ENCODE measurements at places on chromosomes 4 and X.
A peak's percentile ranks its signal among the peaks of the same experiment; 100 is the strongest.

- DNase-seq, result no peak
- no peaks in the 10 kb centered on the region for H3K36me3 ChIP-seq
- no peak overlapping the region for H3K27ac ChIP-seq
- H3K4me3 ChIP-seq, result no peak overlapping the region
- no peaks in the 10 kb centered on the region for H3K27me3 ChIP-seq
- no peaks in the 10 kb centered on the region for H3K4me1 ChIP-seq
Measured at GRCh38 chrX:10507181-10507580, 113.2 kb downstream of the MID1 start.

DNA sequence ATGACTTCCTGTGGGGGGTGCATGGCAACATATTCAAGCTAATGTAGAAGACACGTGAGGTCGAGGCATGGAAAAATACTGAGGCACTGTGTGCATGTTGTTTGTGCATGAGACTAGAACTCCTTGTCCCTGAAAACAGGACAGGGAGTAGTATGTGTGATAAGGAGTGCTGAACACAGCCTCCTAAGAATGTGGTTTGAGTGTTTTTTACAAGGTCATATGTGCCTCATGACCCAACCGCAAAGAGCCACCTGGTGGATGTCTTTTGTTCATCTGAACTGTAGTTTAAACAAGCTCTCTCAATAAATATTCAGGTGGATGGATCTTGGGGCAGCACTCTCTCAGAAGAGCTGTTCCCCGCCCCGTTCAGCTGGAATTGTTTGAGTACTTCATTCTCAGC lies 226.6 kb downstream of the NLGN4X start:
- H3K36me3 ChIP-seq, result no peaks in the 10 kb centered on the region
- no peak overlapping the region for H3K4me3 ChIP-seq
- no peak overlapping the region for H3K27ac ChIP-seq
- no peaks in the 10 kb centered on the region for H3K27me3 ChIP-seq

GRCh38 chrX:117996408-117996807 lies 120.2 kb downstream of the KLHL13 start:
- H3K27ac ChIP-seq, result no peak overlapping the region
- H3K4me1 ChIP-seq, result no peaks in the 10 kb centered on the region
- no peak for DNase-seq
- no peak overlapping the region for H3K4me3 ChIP-seq

DNA sequence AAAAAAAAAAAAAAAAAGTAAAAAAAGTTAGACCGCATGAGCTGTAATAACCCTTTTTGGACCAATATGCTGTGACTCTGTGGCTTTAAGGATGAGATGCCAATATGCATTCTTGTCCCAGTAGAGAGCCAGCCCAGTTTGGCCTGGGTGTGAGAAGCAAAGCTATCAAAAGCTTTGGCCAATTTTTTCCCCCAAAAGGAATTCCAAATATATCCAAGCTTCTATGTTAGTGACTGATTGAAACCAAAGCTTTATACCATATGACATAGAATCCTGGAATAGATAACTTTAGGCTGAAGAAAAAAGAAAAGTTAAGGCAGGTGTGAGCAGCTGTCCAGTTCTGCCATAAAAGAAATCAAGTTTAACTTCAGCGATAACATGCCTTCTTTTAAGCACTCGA lies 30.5 kb upstream of the RBPJ start:
- H3K4me3 ChIP-seq, result no peak overlapping the region
- peaks cover 4% of the 10 kb centered on the region for H3K4me1 ChIP-seq
- H3K36me3 ChIP-seq, result no peaks in the 10 kb centered on the region

GRCh38 chr4:2852481-2852921 lies 8.9 kb downstream of the ADD1 start:
- no peaks in the 10 kb centered on the region for H3K27me3 ChIP-seq
- H3K4me1 ChIP-seq, result peaks cover 39% of the 10 kb centered on the region
- peak overlapping the region; percentile 76 for H3K27ac ChIP-seq

- no peaks in the 10 kb centered on the region for H3K36me3 ChIP-seq
- no peak overlapping the region for H3K27ac ChIP-seq
- no peaks in the 10 kb centered on the region for H3K27me3 ChIP-seq
Measured at GRCh38 chr4:99361899-99362275, 9.3 kb upstream of the ADH1C start.

DNA sequence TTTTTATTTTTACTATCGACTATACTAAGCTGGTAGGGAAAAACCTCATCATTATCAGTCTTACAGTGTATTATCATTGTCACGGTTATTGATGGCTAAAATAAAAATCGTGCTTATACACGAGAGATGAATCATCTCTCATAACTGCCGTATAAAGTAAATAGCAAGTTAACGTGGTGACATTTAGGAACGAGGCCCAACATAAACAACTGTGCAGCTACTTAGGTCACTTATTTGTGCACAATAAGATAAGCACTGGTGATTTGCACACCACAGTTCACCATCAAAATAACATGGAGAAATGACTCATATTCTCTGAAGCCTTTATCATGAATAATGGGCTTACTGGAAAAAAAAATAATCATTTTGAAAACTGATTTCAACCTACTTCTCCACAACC lies 482.0 kb upstream of the TENM3 start:
- H3K36me3 ChIP-seq, result no peaks in the 10 kb centered on the region
- H3K4me1 ChIP-seq, result no peaks in the 10 kb centered on the region
- no peak for DNase-seq

- no peak overlapping the region for H3K4me3 ChIP-seq
- no peaks in the 10 kb centered on the region for H3K36me3 ChIP-seq
- H3K27me3 ChIP-seq, result no peaks in the 10 kb centered on the region
- no peak overlapping the region for H3K27ac ChIP-seq
- no peak for DNase-seq
Measured at GRCh38 chr4:20356565-20356964, 104.9 kb downstream of the SLIT2 start.

GRCh38 chr4:184514121-184514988 lies 40.0 kb upstream of the IRF2 start:
- no peak overlapping the region for H3K4me3 ChIP-seq
- peaks cover 8% of the 10 kb centered on the region for H3K4me1 ChIP-seq
- H3K27me3 ChIP-seq, result no peaks in the 10 kb centered on the region
- H3K27ac ChIP-seq, result peak overlapping the region; percentile 34
- peak; percentile 48 for DNase-seq
- no peaks in the 10 kb centered on the region for H3K36me3 ChIP-seq

All from transverse colon (tissue), 4 donors.